Naive thymus-derived CD8-positive, alpha-beta T cell (primary cell): ENCODE measurements at places on chromosomes 12 and 14.

GRCh38 chr14:39016733-39017095 is 86.3 kb downstream of the SEC23A start:
- no peak for DNase-seq

DNA sequence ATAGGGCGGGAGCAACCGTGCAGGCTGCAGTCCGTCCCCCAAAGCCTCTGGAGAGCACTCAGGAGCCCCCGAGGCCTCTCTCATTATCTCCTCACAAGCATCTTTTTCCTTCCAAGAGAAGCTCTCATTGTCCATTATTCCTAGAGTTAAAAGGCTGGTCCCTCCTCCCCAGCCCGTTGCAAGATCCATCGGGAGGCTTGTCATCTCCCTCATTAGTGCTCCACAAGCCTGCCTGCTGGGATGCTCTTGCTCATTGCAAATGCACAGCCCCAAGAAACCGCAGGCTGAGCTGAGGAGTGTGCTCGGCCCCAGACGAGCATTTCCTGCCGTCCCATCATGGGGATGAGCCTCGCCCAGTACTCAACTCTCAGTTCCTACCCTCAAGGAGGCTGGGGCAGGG is 23.3 kb downstream of the NUAK1 start:
- DNase-seq, result no peak

DNA sequence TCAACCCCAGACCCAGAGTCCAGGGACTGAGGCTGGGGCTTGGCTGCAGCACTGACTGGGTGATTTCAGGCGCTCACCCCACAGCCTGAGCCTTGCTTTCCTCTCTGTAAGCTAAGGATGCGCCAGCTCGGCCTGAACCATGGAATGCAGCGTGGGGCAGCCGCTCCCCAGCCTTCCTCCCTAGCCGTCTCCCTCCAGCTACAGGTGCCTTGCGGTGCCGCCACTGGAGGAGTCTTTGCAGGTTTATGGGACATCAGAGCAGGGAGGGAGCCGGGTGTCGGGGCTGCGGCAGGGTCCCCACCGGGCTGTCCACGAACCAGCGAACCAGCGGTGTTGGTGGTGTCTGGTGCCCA is 19.4 kb downstream of the PPP2R5C start:
- DNase-seq, result no peak

- no peak for DNase-seq
Observed at GRCh38 chr14:74610866-74611649, 979 bp downstream of the LTBP2 start.

DNA sequence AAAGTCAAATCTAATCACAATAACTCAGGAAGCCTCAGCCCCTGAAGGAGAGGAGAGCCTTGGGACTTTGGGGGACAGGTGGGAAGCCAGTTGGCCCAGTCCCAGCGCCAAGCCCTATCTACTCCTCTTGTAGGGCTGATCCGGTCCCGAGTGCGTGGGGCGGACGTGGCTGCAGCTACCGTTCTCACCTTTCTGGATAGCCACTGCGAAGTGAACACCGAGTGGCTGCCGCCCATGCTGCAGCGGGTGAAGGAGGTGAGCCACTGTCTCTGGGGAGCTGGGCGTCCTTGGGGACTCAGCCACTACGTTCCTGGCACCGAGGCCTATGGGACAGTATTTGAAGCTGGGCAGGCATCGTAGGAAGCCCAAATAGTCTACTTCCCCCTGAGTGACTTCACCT is 68.4 kb downstream of the GALNT16 start:
- no peak for DNase-seq

- peak; percentile 39 for DNase-seq
Observed at GRCh38 chr12:50986966-50987737, 34.8 kb downstream of the HIGD1C start.

- DNase-seq, result peak; percentile 95
Observed at GRCh38 chr12:9813821-9814798, 13.2 kb upstream of the KLRF1 start.

- no peak for DNase-seq
Observed at GRCh38 chr12:68831272-68831671, 23.3 kb downstream of the MDM2 start.

DNA sequence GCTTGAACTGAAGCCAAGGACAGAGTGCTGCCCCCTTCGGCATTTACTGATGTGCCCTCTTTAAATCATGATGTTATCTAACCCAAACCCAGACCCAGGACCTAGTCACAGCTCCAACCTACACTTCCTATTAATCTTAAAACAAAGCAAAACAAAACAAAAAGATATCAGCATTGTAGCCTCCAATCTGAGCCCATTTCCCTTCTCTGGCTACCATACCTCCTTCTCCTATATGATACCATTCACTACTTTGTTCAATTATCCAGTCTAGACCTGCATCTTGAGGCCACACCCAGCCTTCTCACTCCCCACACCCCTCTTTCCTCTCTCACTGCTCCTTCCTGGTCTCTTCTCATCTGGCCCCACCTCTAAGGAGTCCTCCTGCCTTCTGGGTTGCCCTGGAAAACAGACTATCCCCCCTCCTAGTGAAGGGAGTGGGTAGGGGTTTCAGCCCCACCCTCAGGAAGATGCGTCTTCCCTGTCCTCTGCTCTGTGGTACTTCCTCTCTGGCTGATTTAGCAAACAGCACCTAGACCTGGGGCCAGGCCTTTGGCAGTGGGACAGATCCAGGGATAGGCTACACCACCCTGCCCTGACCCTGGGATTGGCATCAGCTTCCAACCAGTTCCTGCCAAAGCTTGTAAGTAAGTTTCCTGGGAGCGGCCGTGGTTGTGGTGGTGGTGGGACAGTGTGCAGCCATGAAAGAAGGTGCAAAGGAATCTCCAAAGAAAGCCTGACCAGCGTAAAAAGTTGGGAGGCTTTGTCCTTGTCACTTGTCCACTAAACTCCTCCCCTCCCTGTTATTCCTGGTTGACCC is 3.3 kb downstream of the LTB4R start:
- no peak for DNase-seq

DNA sequence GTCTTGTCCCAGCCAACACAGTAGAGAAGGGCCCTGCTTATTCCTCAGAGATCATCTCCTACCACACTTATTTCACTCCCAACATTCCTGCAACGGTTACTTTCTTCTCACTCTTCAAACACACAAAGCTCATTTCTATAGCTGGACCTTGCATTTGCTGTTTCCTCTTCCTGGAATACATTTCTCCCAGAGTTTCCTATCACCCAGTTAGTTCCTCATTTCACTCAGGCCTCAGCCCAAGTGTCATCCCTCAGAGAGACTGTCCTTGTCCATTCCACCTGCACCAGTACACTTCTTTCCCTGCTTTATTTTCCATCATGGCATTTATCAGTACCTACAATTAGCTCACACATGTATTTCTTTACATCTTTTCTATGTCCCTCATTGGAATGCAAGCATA is 14.7 kb upstream of the STK38L start:
- DNase-seq, result no peak

- no peak for DNase-seq
Observed at GRCh38 chr14:48373981-48374380, 698.6 kb upstream of the MDGA2 start.
